ENCODE measurements at places on chromosomes 3 and 15. TPM values are rescaled to one million over a fixed set of nuclear protein-coding genes. Genes with fewer than 3 reads are reported as not detected.

CLDN16 gene
- not detected for total RNA-seq

POLQ gene
- 23.8 TPM for total RNA-seq

ATP13A4 gene
- 0.74 TPM for total RNA-seq

CERS3 gene
- total RNA-seq = 0.09 TPM

- no peak overlapping the region for H3K4me3 ChIP-seq
- peak; percentile 20 for DNase-seq
- H3K27ac ChIP-seq = no peak overlapping the region
- H3K27me3 ChIP-seq = peaks cover 13% of the 10 kb centered on the region
- H3K36me3 ChIP-seq = no peaks in the 10 kb centered on the region
Measured at GRCh38 chr3:46496746-46497555, 825 bp upstream of the RTP3 start.

DNA sequence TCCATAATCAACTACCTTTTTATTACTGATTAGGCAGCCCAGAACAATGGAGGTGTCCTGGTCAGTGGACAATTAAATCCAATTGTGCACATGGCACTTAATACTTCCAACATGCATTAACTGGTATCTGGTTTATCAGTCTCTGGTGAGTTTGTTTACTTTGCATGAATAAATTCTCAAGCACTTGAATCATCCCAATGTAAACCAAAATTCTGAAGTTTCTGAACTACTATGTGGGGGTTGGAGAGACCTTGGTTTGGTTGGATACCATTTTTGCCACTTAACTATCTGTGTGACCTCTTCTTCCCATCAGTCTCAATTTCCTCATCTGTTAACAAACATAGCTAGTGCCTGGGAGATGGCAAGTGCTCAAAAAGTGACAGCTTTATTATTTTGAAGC, 70.5 kb upstream of the MAP4 start:
- peaks cover 2% of the 10 kb centered on the region for H3K27me3 ChIP-seq
- no peak for DNase-seq
- H3K4me1 ChIP-seq = peaks cover 27% of the 10 kb centered on the region
- no peak overlapping the region for H3K27ac ChIP-seq
- H3K4me3 ChIP-seq = peak overlapping the region; percentile 97

DNA sequence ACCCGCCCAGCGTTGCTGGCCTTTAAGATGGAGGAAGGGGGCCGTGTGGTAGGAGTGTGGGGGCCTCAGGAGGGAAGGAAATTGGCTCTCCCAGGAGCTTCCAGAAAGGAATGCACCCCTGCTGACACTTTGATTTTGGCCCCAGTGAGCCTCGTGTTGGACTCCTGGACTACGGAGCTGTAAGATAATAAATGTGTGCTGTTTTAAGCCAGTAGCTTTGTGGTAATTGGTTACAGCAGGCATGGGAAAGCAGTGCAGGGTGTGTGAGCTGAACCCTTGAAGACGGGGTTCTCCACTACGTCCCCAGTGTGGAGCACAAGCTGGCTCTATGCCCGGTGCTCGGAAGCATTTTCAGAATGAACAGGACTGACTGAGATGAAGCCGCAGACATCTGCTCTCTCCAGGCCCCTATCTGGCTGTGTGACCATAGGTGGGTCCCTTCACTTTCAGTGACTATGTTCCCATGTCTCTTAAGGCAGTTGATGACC, 22.9 kb upstream of the CGNL1 start:
- DNase-seq = no peak
- H3K4me3 ChIP-seq = no peak overlapping the region
- no peak overlapping the region for H3K27ac ChIP-seq
- no peaks in the 10 kb centered on the region for H3K36me3 ChIP-seq
- peaks cover 3% of the 10 kb centered on the region for H3K27me3 ChIP-seq
- H3K4me1 ChIP-seq = no peaks in the 10 kb centered on the region

- H3K4me3 ChIP-seq = no peak overlapping the region
- no peaks in the 10 kb centered on the region for H3K4me1 ChIP-seq
- H3K36me3 ChIP-seq = no peaks in the 10 kb centered on the region
Measured at GRCh38 chr3:64673159-64673715, 14.6 kb downstream of the ADAMTS9 start.
